ENCODE measurements at places on chromosomes 4 and X.

- no peak for DNase-seq
Observed at GRCh38 chrX:45769761-45770582, 569.3 kb upstream of the DIPK2B start.

GRCh38 chr4:186725469-186726425 lies 2.1 kb upstream of the FAT1 start:
- DNase-seq = no peak

GRCh38 chrX:17535229-17535628 lies 160.2 kb downstream of the NHS start:
- peak; percentile 23 for DNase-seq

- no peak for DNase-seq
Observed at GRCh38 chrX:119728487-119728886, 29.9 kb upstream of the SOWAHD start.

- DNase-seq = no peak
Observed at GRCh38 chrX:65652098-65652497, 15.4 kb upstream of the MSN start.

GRCh38 chr4:139676913-139677585 lies 11.4 kb downstream of the MGST2 start:
- no peak for DNase-seq

DNA sequence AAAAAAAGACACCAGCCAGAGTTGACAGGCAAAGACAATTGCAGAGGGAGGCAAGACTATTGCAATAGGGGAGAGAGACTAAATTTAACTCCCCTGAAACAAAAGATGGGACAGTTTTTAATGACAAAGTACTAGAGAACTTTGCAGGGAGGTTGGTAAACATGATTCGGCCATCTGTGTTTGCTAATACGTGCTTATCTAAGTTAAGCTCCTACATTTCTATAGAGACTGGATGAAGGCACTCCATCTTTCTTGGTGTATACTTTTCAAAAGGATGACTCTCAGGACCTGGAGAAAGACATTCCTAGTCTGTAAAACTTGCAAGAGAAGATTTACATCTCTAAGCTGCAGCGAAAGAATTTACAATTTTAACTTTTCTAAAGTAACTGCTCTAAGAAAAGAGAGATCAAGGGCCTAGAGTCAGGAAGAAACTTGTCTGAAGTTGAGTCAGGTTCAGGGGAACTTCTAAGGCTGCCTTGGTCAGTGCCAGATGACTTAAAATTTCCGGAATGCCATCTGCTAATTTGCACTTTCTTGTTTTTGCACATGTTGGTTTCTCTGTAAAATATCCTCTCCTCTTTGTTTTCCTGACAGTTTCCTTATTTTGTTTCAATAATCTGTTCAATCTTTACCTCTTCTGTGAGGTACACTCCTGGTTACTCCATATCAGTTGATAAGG lies 10.6 kb downstream of the ADAM29 start:
- no peak for DNase-seq

DNA sequence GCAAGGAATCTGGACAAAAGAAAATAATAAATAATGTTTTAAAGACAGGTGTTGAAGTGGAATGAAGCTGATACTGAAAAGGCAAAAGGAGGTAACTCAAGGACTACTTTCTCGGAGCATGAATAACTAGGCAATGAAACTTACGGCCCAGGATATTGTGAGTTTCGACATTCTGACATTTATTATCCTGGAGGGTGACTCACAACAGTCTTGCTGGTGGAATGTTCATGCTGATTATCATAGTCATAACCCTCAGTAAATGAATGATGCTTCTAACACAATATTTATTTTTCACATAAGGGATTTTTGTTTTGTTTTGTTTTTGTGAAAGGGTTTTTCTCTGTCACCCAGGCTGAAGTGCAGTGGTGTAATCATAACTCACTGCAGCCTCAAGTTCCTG lies 147.0 kb upstream of the HPGD start:
- no peak for DNase-seq

DNA sequence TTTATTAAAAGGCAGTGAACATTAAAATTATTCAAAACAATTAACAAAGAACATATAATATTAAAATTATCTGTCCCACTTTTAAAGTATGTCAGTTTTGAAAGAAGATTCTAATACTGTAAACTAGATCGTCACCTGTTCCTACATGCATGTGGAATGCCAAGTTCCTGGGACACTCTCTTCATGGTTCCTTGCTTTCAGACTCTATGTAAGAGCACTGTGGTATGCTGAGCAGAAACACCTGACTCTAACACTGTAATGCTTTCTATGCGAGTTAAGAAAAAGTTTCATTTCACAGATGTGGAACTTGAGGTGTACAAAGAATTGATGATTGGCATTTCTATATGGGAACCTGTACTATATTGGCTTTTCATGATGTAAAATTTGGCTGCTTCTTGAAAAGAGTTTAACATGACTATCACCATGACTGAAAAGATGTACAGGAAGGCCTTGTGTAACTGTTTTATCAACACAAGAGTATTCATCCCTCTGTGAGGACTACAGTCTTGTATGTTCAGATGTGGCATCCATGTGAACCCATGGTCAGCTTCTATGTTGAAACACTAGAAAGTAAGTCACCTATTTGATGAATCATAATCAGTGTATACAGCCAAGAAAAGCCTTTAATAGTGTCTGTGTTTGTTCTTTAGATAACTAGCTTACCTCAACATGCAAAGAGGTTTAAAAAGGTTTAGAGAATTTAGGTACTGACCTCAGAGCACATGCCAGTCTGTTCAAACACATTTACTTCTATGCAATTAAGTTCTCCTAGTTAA lies 354.5 kb downstream of the ARHGAP24 start:
- no peak for DNase-seq

- no peak for DNase-seq
Observed at GRCh38 chr4:112127803-112128202, 17.5 kb upstream of the FAM241A start.

- DNase-seq = no peak
Observed at GRCh38 chrX:49177873-49178480, 6.3 kb downstream of the PLP2 start.

- no peak for DNase-seq
Observed at GRCh38 chr4:76665153-76665552, 230.1 kb downstream of the SHROOM3 start.
